ENCODE measurements at places on chromosomes 2 and 18.

GRCh38 chr2:12352889-12353288 is 363.8 kb upstream of the TRIB2 start:
- DNase-seq = no peak

DNA sequence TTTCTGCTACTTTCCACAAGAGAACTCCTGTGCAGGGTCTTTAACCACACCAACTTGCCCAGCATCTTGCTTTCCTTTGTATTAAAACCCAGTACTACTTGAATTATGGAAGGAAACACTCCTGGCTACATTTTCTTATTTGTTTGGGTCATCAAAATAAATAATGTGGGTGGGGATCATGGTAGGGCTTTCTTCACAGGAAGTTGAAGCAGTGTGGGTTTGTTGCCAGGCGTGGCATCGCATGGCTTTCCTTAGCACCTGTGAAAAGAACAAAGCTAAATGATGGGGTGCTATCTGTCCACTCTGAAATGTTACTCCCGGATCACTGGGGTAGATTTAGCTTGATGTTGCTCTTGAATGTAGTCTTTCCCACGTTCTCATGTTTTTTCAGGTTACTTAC is 18.7 kb downstream of the ARHGAP25 start:
- no peak for DNase-seq

- no peak for DNase-seq
These were observed 908 bp downstream of the STAT1 start for GRCh38 chr2:191012845-191013681.

- no peak for DNase-seq
These were observed 65.6 kb downstream of the COL5A2 start for GRCh38 chr2:189113963-189114362.

GRCh38 chr2:112345030-112346027 is 69.9 kb downstream of the ZC3H6 start:
- no peak for DNase-seq

DNA sequence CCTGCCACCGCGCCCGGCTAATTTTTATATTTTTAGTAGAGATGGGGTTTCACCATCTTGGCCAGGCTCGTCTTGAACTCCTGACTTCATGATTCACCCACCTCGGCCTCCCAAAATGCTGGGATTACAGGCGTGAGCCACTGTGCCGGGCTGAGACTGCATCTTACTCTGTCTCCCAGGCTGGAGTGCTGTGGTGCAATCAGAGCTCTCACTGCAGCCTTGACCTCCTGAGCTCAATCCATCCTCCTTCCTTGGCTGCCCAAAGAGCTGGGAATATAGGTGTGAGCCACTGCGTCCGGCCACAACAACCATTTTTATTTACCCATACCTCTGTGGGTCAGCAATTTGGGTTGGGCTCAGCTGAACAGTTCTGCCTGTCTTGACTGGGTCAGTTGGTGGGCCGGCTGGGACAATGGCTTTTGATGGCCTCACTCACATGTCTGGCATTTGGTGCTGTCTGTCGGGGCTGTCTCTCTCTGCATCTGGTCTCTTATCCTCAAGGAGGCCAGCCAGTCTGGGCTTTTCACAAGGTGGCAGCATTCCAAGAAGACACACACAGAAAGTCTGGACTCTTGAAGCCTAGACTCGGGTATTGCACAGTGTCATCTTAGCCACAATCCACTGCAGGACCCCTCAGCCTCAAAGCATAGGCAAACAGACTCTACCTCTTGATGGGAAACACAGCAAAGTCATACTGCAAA is 116.8 kb upstream of the GATA6 start:
- DNase-seq = no peak

- DNase-seq = no peak
These were observed 96.4 kb downstream of the KYNU start for GRCh38 chr2:142973822-142974207.

GRCh38 chr2:86037141-86037794 is 68.4 kb downstream of the POLR1A start:
- peak; percentile 58 for DNase-seq

DNA sequence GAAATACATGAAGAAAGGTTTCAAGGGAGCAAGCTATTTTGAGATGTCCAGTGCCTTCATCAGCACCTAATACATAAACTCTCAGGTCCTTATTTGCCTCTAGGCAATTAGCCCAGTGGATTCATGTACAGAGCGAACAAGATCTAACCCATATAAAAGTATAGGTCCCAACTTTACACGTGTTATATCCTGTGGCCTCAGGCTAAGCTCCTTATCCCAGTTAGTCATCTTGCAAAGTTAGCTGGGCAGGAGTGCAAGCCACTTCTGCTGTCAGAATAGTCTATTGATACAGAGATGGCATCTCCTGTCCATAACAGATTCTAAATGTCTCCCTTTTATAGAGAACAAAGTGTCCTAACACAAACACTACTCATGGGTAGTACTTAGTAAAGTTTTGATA is 203.9 kb upstream of the PIK3C3 start:
- DNase-seq = no peak

- DNase-seq = no peak
These were observed 15.5 kb upstream of the GNAL start for GRCh38 chr18:11673560-11673959.

Measured in stimulated activated CD4-positive, alpha-beta T cell treated with anti-CD3 and anti-CD28 coated beads, Interleukin-4, amount 100 ng/mL, for 1 hour (primary cell).